ENCODE measurements at places on chromosomes 13 and 19. TPM values are rescaled to one million over a fixed set of nuclear protein-coding genes. Genes with fewer than 3 reads are reported as not detected.

The NLRP4 gene
- total RNA-seq: not detected

The COX6B1 gene
- 212 TPM for total RNA-seq

The KCTD15 gene
- total RNA-seq: 9.3 TPM

The KLF1 gene
- not detected for total RNA-seq

The SLC25A41 gene
- total RNA-seq: not detected

The TMEM150B gene
- 1.3 TPM for total RNA-seq

The MEIOSIN gene
- total RNA-seq: not detected

- H3K4me3 ChIP-seq: no peak overlapping the region
- H3K36me3 ChIP-seq: no peaks in the 10 kb centered on the region
- no peak overlapping the region for H3K27ac ChIP-seq
- H3K27me3 ChIP-seq: no peaks in the 10 kb centered on the region
- no peak for DNase-seq
Measured at GRCh38 chr13:110314516-110315245, 7.6 kb downstream of the COL4A2 start.

GRCh38 chr19:23312515-23312914 is 62.3 kb upstream of the ZNF724 start:
- DNase-seq: no peak
- no peak overlapping the region for H3K27ac ChIP-seq
- H3K4me3 ChIP-seq: no peak overlapping the region
- no peaks in the 10 kb centered on the region for H3K27me3 ChIP-seq
- no peaks in the 10 kb centered on the region for H3K4me1 ChIP-seq
- H3K36me3 ChIP-seq: no peaks in the 10 kb centered on the region

DNA sequence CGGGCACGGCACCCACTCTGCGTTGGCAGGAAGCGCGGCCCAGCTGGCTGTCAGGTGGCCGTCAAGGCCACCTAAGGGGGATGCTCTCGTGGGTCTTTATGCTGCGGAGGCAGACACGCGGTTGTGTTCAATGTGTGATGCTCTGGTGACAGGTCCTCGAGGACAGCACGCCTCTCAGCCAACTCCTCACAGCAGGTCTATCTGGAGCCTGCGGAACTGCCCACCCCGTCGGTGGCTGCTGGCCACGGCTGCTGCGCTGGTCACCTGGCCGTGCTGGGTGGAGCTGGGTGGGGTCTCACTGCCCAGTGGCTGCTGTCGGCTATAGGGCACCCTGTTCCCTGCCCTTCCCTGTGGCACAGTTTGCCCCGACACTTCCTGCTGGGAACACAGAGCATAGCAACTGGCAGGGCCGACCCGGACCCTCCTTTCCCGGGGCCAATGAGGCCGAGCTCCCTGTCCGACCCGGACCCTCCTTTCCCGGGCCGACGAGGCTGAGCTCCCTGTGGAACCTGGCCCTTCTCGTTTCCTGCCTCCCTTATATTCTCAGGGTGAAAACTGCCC is 14.3 kb upstream of the F7 start:
- H3K4me3 ChIP-seq: no peak overlapping the region
- no peaks in the 10 kb centered on the region for H3K27me3 ChIP-seq
- no peaks in the 10 kb centered on the region for H3K36me3 ChIP-seq
- H3K27ac ChIP-seq: no peak overlapping the region

DNA sequence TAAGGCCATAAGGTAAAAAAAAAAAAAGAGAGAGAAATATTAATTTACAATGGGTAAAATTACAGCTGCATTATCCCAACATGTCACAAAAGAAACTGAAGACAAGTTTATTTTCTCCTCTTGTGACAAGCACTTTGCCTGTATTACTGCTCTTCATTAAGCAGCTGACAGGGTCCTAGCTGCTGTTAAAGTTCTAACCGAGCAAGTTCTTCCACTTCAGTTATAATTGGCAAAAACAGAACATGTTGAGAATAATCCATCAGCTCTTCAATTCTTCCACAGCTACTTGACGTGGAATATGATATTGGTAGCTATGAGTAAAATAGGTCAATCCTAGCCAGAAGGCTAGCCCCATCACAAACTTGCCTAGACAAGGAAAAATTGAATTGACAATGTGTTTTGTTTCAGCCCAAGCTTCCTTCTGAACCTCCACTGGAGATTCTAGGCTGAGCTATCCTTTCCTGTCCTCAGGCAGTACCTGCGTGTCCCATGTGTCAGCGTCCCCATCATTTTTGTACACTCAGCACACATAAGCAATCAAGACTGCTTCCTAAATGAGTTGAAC is 32.2 kb upstream of the DOCK9 start:
- no peaks in the 10 kb centered on the region for H3K27me3 ChIP-seq
- no peak overlapping the region for H3K4me3 ChIP-seq
- H3K36me3 ChIP-seq: no peaks in the 10 kb centered on the region
- H3K4me1 ChIP-seq: peaks cover 25% of the 10 kb centered on the region
- DNase-seq: no peak

GRCh38 chr19:54387991-54388801 is 23.5 kb upstream of the LAIR1 start:
- H3K4me1 ChIP-seq: peaks cover 42% of the 10 kb centered on the region
- no peaks in the 10 kb centered on the region for H3K36me3 ChIP-seq
- H3K4me3 ChIP-seq: peak overlapping the region; percentile 52
- H3K27me3 ChIP-seq: no peaks in the 10 kb centered on the region
- peak overlapping the region; percentile 49 for H3K27ac ChIP-seq

DNA sequence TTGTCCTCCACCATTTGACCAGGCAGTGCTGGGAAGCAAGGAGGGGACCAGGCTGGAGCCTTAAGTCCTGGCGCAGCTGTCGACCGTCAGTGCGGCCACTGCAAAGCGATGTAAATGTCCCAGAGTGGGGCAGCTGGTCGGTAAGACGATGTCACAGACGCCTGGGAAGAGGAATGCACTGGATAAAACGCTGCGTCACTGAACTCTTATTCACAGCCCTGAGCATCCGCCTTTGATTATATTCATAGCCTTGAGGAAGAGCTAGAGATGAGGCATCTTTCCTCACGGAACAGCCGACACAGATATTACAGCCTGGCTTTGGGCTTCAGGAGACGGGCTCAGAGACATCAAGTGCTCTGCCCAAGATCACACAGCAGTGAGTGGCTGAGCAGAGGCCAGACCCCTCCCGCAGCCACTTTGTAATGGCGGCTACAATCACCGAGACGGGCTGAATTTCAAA is 17.6 kb upstream of the TUBGCP3 start:
- H3K4me1 ChIP-seq: peaks cover 4% of the 10 kb centered on the region
- H3K36me3 ChIP-seq: no peaks in the 10 kb centered on the region
- DNase-seq: no peak
- no peak overlapping the region for H3K27ac ChIP-seq

DNA sequence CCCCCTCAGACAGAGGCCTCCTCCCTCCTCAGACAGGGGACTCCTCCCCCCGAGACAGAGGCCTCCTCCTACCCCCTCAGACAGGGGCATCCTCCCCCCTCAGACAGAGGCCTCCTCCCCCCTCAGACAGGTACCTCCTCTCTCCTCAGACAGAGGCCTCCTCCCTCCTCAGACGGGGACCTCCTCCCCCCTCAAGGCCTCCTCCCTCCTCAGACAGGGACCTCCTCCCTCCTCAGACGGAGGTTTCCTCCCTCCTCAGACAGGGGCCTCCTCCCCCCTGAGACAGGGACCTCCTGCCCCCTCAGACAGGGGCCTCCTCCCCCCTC is 13.9 kb downstream of the C3 start:
- H3K4me3 ChIP-seq: no peak overlapping the region
- no peak for DNase-seq
- H3K4me1 ChIP-seq: peaks cover 7% of the 10 kb centered on the region
